ENCODE measurements at places on chromosomes 6 and 20. TPM values are rescaled to one million over a fixed set of nuclear protein-coding genes. Genes with fewer than 3 reads are reported as not detected.

PACRG gene
- 0.87 TPM for polyA plus RNA-seq

ZSCAN23 gene
- polyA plus RNA-seq = 0.13 TPM

VGLL2 gene
- not detected for polyA plus RNA-seq

MEI4 gene
- polyA plus RNA-seq = not detected

SIRPA gene
- polyA plus RNA-seq = not detected

MOG gene
- polyA plus RNA-seq = not detected

TUBB2B gene
- polyA plus RNA-seq = 0.10 TPM

TFAP2D gene
- not detected for polyA plus RNA-seq

RFX6 gene
- polyA plus RNA-seq = not detected

RAET1L gene
- polyA plus RNA-seq = not detected

ZSCAN12 gene
- polyA plus RNA-seq = 2.1 TPM

Measured in CD4-positive, CD25-positive, alpha-beta regulatory T cell (primary cell).